ENCODE measurements at places on chromosomes 3 and 15.

DNA sequence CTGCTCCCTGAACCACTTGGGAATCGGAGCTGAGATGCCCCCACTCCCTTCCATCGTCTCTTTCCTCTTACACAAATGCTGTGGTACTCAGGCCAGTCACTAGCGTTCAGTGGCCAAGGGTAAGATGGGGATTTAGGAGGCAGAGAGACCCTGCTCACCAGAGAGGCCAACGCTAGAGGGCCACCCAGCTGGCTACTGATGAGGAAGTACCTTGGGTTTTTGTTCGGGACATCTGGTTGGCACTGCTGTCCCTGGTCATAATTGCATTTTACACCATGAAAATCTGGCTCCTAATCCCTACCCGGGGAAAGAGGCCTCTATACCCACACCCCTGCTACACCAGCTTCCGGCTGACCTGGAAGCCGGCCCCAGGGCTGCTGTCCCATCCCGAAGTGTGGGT lies 7.7 kb downstream of the MAP6D1 start:
- no peak for DNase-seq

DNA sequence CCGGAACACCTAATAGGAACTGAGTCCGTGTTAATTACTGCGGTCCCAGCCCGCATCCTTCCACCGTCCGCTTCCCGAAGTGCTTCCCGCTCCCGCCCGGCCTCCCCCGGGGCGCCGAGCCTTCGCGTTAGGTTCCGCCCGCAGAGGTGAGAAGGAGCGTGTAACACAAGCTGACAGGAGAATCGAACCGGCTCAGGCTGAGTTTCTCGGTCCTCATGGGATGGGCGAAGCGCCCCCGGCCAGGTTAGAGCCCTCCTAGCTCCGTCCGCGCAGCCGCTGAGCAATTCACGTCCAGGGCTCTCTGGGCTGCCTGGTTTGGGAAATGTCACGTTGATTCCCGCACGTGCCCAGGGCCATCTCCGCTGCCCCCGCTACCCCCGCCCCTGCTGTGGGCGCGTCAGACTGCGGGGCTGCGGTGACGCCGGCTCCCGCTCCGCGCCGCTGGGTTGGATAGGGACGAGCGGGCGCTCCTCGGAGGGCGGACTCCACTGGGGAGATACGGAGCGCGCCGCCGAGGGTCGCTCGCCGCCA lies 954 bp downstream of the CLDN11 start:
- DNase-seq, result no peak

GRCh38 chr3:23489300-23490158 lies 286.4 kb downstream of the UBE2E2 start:
- DNase-seq, result no peak

DNA sequence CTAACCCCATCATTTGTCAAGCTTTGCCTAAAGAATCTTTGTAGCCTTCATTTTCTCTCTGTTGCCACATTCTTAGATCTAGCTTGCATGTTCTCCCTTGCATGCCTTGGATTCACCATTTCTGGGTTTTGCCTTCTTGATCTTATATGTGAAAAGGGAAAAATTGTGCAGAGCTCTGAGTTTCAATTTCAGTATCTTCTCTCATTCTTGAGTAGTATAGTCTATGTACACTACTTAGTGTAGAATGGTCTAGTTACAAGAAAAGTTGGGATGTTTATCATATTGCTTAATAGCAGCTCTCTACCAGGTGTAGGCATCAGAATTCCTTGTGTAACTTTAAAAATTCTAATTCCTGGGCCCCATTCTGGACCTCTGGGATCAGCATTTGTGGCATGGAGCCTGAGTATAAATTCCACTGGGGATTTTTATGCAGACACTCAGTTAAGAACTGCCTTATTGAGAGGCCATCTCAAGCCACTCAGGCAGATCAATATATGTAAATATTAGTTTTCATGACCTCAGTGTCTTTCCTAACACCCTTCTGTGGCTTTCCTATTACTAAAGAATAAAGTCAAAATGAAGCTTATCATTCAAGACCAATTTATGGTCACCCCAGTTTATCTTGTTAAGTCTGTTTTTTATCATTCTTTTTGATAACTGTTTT lies 23.4 kb downstream of the GTF2E1 start:
- no peak for DNase-seq

- no peak for DNase-seq
These were observed 58.1 kb upstream of the C15orf61 start for GRCh38 chr15:67462875-67463274.

All from stimulated activated CD8-positive, alpha-beta memory T cell treated with anti-CD3 and anti-CD28 coated beads, Interleukin-7, amount 100 ng/mL, for 1 hour (primary cell).